ENCODE measurements at places on chromosomes 2 and 18.
A peak's percentile ranks its signal among the peaks of the same experiment; 100 is the strongest.

DNA sequence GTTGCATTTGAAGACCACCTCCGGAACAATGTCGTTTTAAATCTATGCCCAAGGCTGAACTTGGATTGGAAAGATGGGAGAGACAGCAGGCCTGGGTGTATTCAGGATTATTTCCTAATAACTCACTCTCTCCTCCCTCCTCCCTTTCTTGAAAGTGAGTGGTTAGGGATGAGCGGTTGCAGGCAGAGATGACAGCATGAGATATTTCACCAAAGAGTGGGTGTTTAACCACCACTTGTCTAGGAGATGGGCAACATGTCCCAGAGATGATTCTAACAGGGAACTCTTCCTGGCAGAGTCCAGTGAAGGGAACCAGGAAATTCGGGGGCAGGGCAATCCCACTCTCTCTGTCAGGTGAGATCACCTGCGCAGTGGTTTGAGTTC lies 123.2 kb downstream of the KCTD1 start:
- no peak for DNase-seq

DNA sequence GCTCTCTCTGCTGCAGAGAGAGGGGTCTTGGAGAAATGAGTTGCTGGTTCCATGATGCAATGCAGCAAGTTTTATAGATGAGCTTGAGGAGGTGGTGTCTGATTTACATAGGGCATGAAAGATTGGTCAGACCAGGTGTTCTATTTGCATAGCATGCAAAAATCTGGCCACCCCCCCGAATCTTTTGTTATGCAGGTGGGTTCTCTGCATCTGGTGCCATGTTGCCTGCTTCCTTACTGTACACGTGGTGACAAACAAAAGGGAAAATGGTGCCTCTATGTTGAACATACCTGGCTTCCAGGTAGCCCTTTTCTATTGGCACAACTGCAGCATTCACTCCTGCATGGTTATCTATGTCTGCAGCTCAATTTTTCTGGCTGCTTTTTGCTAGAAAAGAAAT lies 169.4 kb downstream of the GALNT1 start:
- DNase-seq, result no peak

GRCh38 chr2:98923244-98923940 lies 12.6 kb downstream of the CRACDL start:
- DNase-seq, result no peak

DNA sequence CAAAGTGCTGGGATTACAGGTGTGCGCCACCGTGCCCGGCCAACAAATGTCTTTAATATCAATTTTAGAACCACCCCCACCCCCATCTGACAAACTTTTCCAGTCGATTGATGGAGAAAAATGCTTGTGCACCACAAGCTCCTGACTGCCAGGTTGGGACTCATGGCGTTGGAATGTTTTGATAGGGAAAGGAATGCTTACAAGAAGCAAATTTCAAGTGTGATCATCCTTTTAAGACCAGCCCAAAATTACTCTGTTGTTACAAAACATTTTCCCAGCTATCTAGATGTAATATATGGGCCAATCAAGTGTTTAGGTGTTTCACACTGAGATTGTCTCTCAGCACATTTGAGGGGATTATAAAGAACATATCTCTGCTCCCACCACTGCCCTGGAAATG lies 45.2 kb downstream of the UBXN4 start:
- no peak for DNase-seq

GRCh38 chr2:51673628-51674027 lies 641.7 kb upstream of the NRXN1 start:
- no peak for DNase-seq

- DNase-seq, result no peak
Measured at GRCh38 chr2:101960819-101961337, 30.9 kb upstream of the IL1R2 start.

- no peak for DNase-seq
Measured at GRCh38 chr2:239881561-239882320, 143.4 kb downstream of the NDUFA10 start.

GRCh38 chr2:217434180-217434975 lies 568.4 kb downstream of the TNS1 start:
- peak; percentile 47 for DNase-seq

- DNase-seq, result peak; percentile 11
Measured at GRCh38 chr2:159516241-159516758, 100.0 kb downstream of the BAZ2B start.

- no peak for DNase-seq
Measured at GRCh38 chr18:27008575-27008974, 143.1 kb upstream of the AQP4 start.

DNA sequence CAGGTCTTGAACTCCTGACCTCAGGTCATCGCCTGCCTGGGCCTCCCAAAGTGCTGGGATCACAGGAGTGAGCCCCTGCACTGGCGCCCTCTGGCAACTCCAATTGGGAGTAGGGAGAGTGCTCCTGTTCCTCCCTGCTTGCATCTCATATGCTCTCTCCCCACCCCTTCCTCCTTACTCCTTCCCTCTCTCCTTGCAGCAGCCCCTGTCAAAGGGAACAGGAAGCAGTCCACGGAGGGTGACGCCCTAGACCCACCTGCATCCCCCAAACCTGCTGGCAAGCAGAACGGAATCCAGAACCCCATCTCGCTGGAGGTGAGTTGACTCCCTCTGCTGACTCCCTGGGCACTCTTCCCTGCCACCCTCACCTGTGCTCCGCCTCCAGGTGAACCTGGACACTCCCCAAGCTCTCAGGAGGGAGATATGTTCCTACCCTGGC lies 10.7 kb downstream of the ARID5A start:
- no peak for DNase-seq

GRCh38 chr18:9701609-9702349 lies 6.3 kb upstream of the RAB31 start:
- DNase-seq, result no peak

- DNase-seq, result no peak
Measured at GRCh38 chr2:97723156-97724072, 10.0 kb downstream of the ZAP70 start.

DNA sequence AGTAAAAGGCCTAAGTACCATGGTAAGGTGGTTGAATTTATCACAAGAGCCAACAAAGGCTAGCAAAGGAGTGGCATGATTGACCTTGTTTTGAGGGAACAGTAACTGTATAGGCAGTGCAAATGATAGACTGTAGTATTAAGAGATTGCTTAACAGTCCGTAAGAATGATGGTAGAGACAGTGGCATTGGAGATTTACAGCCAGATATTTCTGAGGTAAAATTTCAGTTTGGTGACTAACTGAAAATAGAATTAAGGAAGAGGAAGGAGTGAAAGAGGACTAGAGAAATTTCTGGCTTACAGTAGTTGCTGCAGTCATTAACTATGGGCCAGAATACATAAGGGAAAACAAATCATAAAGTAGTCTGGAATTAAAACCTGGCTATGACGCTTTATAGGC lies 4.4 kb upstream of the BAZ2B start:
- no peak for DNase-seq

GRCh38 chr2:128868686-128869551 lies 550.3 kb upstream of the HS6ST1 start:
- DNase-seq, result no peak

DNA sequence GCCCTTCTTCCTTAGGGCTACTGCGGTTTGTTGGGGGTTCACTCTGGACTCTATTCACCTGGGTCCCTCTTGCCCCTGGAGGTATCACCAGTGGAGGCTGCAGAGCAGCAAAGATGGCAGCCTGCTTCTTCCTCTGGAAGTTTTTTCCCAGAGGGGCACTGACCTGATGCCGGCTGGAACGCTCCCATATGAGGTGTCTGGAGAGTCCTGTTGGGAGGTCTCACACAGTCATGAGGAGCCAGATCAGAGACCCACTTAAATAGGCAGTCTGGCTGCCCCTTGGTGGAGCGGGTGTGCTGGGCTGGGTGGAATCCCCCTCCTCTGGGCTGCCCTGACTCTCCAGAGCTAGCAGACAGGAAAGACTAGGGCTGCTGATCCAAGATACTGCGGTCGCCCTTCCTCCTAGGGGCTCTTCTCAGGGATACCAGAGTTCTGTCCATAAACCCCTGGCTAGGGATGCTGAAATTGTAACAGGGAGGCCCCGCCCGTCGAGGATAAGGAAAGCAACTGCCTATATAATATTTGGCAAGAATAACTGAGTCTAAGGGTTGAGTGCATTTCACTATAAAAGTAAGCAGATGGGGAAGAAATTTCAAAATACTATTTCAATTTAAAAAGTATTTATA lies 140.7 kb downstream of the NOL4 start:
- DNase-seq, result no peak

DNA sequence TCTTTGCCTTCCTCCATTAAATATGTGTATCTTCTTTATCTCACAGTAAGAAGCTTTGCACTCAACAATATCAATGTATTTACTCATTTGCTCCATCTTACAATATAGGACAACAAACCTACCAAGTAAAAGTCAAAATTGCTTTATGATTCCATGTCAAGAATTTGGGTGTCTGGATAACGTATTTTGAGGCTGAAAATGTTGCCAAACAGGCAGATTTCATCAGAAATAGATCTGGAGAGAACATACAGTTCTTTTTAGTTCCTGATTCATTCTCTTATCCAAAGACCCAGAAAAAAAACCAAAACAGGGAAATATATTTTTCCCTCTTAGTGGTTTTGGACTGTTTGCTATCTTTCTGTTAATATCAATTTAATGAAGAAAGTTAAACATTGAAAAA lies 621.1 kb downstream of the STK39 start:
- no peak for DNase-seq

GRCh38 chr2:48888066-48888465 lies 132.5 kb upstream of the LHCGR start:
- no peak for DNase-seq

DNA sequence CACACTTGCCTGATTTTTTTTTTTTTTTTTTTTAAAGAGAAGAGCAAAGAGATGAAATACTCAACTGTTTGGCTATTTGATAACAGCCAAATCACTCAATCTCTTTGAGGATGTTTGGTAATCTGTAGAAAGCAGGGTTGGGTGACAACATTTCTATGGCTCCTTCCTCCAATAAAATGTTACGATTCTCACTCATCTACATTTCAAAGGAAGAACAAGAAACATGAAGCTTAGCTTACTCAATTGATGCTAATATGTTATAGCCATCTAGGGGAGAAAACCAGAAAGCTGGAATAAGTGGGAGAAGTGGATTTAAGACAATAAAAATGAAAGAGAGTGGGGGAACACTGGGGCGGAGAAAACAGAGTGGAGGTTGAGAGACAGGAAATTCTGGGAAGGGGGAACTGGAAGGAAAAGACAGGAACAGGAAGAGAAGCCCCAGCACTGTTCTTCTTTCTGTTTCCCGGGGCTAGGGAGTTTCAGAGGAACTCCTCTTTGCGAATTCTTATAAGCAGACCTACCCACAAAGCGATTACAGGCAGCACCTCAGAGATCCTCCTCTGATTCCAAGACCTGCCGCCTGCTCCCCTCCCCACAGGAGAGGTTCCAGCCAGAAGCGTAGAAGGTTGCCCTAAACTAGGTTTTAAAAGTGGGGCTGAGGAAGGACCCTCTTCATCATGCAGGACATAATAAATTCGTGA lies 13.3 kb downstream of the ST3GAL5 start:
- DNase-seq, result no peak

DNA sequence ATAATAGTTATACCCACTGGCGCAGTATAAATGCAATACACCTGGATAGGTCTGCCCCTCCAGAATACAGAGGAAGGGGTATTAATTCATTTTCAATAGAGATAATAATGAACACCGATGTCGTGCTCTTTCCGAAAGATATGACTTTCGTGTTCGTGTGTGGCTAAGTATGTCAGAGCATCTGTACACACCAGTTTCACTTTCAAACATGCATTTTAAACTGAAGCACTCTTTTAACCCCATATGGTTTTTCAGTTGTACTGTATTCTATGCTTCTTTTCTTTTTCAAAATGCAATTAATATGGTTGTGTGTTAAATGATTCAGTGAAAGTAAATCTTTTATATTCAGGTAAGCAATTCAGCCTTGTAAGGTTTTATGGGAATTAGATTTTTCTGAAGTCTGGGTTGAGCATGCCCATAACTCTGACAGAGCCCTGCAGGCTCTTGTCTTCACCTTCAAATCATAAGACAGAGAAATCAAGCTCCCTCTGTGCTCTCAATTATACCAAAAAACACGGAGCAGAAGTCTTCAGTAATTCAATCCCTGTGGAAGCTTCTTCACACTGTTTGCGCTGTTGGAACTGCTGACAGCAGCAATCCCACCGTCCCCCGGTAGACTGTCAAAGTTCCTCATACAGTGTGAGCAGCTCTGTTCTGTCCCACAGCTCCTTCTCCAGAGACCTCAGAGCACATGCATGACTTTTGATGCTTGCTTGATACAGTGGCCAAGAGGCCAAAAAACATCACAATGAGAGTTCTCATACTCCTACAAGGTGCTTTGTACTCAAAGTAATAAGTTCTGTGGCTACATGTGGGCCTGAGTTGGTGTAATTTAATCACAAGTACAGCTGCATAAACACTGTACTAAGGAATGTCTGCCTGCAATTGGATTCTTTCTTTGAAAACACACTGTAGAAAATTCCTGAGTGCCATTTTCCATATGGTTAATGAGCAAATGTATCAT lies 186.8 kb downstream of the ZNF521 start:
- no peak for DNase-seq

GRCh38 chr18:36534154-36534688 lies 236.7 kb downstream of the FHOD3 start:
- DNase-seq, result no peak

DNA sequence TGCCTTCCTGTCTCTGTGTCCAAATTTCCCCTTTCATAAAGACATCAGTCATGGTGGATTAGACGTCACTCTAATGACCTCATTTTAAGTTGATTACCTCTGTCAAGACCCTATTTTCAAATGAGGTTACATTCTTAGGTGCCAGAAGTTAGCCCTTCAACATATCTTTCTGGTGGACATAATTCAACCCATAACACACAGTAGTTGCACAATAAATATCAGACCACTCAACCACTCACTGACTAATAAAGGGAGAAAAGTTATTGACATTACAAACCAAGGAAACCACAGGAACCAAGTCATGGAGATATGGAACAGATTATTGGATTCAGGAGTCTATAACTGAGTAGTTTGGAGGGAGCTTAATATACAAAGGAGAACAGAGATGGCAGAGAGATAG lies 377.4 kb upstream of the ACVR2A start:
- no peak for DNase-seq

- no peak for DNase-seq
Measured at GRCh38 chr2:85930129-85931124, 41.6 kb upstream of the ST3GAL5 start.

DNA sequence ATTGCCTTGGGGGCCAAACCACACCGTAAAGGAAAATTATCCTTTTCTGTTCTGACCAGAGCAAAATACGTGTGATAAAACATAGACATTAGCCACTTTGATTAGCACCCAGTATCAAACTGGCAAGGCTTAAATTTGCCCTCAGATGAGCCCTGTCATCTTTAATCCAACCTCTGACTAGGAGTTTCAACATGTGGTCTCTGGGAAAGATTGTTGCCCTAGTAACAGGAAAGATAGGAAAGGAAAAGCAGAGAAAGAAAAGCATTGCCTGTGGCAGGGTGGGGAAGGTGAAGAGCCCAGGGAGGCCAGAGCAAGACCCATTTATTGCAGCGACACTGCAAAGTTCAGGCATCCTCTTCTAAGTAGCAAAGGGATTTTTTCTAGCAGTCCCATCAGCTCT lies 181.5 kb upstream of the SCN7A start:
- DNase-seq, result no peak

DNA sequence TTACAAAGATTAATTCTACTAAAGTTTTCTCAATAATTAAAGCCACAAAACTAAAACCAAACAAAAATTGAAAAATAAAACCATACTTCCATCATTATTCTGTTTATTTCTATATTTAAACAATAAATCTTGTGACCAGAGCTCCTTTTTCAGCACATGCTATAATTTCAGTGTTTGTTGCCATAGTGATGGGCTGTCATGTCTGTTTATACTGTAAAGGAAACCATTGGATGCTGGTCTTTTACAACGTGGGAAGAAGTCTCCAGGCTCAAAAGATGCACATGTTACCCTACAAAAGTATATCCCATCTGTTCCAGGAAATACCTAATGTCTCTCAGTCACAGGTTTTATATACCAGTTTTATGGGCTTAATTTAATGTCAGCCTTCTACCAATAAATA lies 100.1 kb upstream of the MC2R start:
- no peak for DNase-seq
